ENCODE measurements at places on chromosomes 13 and 19.

GRCh38 chr13:70798385-70798784 lies 690.1 kb upstream of the KLHL1 start:
- no peak for DNase-seq

- no peak for DNase-seq
Observed at GRCh38 chr19:6062274-6062673, 48.0 kb downstream of the RFX2 start.

GRCh38 chr13:27533155-27533643 lies 82.8 kb upstream of the MTIF3 start:
- peak; percentile 42 for DNase-seq

GRCh38 chr13:72920097-72920496 lies 138.2 kb downstream of the PIBF1 start:
- DNase-seq, result no peak

GRCh38 chr13:45441633-45442032 lies 23.1 kb upstream of the COG3 start:
- DNase-seq, result no peak

DNA sequence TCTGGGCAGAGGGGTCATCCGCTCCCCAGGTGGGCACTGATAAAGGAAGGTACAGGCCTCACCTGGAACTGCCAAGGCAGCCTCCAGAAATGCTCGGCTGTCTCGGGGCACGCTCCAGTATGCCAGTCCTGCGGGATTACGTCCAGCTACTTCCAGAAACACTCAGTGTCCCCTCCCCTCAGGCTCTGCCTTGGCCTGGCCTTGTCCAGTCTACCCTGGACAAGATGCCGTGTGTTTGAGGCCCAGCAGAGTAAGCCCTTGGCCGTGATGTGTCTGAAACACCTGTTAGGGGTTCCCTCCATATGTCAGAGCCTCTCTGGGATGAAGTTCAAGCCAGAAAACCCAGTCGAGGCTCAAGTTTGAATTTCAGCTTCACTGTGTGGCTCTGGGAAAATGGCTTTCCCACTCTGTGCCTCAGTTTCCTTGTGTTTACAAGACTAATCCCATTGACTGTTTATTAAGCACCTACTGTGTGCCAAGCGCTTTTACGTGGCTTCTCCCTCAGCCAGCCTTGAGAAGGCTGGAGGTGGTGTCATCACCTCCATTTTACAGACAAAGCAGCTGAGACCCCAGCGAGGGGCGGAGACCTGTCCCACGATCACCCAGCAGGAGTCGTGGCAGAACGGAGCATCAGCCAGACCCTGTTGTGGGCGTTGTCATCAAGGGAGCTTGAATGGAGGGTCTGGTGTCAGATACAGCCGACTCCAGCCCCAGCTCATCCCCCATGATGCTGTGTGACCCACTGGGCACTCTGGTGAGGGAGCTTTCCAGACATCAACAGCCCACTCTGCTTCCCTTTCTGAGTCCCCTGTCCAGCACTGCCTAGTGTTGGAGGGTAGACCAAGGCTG lies 2.0 kb upstream of the PIK3R2 start:
- DNase-seq, result no peak

DNA sequence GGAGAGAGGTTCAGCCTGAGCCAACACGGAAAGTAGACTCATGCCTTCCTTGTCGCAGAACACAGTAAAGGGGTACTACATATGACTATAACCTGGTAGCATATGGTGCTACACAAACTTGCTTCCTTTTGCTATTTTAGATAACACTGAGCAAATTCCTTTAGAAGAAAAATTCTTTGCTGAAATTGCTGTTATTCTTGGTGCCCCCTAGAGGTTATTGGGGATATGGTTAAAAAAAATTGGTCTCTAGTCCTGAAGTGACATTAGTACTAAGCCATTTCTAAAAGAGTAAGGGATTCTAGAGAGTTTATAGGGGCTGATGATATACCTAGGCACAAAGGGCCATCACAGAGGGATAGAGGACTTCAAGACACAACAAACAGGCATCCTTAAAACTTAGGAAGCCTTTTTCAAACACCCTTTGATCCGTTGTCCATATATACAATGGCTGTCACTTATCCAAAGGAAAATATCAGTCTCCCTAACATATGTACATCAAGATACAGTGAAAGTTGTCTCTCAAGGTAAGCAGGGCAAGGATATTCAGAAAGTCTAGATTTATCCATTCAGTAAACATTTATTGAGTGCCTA lies 13.9 kb upstream of the HS6ST3 start:
- no peak for DNase-seq

- peak; percentile 16 for DNase-seq
Observed at GRCh38 chr13:91133941-91134802, 213.3 kb upstream of the MIR17HG start.

DNA sequence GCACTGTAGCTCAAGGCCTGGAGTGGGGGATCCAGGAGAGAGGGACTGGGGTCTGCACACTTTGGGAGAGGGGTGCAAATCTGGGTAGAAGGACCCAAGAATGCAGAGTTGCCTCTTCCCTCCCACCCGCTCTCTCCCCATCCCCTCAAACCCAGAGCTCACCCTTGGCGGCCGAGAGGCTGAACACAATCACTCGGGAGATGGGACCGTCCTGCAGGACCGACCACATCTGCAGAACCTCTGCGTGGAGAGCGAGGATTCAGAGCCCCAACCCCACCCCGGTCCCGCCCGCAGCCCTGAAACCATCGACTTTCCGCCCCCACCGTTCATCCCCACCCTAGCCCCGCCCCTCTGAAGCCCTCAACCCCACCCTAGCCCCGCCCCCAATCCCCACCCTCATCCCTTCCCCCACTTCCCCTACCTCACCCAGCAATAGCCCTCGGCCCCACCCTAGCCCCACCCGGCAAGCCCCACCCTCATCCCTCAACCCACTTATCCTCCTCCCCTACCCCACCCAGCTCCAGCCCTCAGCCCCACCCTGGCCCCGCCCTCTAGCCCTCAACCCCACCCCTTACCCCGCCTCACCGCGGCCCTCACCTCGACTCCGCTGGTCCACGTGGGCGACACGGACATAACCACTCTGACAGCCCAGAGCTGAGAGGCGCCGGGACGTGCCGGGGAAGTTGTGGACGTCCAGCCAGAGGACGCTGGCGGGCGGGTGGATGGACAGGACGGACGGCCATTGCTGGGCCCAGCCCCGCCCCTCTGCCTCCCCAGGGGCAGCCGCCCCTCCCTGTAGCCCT lies 4.1 kb downstream of the KPTN start:
- no peak for DNase-seq

GRCh38 chr13:97727991-97728390 lies 225.5 kb upstream of the IPO5 start:
- no peak for DNase-seq

DNA sequence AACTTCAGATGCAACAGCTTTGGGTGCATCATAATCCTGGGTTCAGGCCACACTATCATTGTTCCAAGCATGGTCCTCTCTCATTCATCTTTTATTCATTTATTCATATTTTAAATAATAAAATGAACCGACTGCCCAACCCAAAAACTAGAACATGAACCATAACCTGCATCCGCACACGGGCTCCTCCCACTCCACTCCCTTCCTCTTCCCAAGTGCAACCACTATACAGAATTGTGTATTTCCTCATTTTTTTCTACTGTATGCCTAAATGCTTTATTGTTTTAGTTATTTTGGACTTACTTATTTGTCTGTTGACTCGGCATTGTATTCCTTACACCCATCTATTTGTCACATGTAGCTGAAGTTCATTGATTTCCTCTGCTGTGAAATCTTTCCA lies 30.7 kb upstream of the POMP start:
- no peak for DNase-seq

DNA sequence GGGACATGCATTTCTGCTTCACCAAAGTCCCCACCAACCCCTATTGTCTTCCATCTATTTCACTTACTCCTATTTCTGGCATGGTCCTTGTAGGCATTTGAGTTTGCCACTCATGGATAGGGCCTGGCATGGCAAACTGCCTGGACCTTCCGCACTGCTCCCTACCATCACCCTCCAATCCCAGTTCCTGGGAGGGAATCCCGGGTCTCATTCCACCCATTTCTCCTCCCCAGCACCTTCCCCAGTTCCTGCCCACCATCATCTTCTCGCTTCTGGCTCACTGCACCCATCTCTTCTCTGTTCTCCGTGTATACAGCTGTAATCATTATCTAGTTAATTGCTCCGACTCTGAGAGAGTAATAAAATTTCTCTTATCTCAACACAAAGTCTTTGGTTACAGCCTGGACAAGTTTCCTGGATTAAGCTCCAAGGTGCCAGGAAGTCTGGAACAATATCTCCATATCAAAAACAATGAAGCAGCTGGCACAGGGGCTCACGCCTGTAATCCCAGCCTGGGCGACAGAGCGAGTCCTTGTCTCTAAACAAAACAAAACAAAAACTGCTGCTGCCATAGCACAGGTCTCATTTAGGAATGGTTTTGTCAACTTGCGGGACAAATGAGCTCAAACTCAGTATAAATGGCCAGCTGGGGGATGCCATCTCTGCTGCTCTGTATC lies 17.0 kb upstream of the COX7A1 start:
- DNase-seq, result no peak

DNA sequence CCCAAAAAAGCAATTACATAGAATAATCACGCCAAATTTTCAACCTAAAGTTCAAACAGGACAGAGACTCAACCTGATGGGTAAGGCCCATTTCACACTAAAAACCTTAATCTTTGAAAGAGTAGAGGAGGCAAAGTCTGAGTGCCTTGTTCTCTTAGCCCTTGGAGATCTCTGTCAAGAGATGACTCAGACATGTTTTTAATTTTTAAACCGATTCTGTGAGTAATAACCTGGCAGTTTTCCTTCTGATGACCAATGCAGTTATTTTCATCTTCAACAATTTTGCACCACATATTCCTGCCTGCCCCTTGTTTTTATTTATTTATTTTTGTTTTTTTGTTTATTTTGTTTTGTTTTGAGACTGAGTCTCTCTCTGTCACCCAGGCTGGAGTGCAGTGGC lies 11.5 kb upstream of the TNFSF9 start:
- DNase-seq, result no peak

DNA sequence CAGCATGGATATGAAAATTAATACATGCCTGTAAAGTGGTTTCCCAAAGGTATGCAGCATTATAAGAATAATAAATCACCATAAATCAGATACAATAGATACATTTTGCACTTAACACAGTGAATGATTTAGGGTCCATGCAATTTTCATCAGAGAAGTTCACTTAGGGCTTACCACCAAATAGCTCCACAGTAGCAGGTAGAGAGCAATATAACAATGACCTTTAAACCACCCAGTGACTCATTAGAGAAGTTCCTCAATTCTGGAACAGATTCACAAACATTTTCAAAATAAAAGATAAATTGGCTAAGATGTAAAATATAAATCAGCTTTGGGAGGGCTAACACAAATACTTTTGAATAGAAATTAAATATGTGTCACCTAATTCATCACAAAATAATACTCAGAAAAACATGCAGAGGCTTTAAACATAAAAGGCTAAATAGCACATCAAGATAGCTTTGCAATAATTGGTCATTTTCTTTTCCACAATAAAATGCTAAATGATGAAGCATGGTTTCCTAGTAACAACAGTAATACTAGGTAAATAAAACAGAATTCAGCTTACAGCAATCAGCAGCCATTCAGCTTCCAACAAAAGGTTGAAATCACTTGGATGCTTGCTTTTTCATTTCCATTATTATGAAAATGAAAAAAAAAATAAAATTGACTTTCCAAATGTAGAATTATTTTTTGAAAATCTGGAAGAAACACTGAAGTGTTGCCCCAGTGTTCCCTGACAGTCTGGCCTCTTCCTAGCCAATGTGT lies 84.3 kb upstream of the NBEA start:
- DNase-seq, result no peak

DNA sequence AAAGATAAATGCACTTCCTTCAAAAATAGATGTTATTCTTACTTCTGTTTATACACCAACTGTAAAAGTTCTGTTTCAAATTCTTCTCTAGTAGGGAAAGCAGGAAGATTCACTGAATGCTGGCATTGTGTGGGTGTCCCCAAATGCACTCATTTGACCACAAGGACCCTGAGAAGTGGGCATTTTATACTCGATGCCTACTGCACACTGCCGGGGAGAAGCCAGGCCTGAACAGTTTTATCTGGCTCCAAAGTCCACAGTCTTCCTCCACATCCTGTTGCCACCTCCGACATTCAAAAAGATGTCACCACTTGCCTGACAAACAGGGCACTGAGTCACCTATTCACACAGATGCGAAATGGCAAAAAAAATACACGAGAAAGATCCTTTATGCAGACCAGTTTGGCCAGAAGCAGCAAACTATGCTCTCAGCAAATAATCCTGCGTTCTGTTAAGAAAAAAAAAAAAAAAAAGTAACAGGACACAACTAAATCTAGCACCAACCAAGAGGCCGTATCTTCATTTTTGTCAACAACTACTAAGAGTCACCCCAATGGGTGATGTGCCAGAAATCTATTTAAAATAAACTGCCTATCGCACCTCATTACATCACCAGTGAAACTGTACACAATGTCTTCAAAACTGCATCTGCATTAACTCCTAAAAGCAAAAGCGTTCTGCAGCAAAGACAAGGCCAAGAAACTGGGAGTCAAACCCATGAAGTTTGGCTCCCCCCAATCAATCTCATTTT lies 6.2 kb downstream of the ZC3H4 start:
- no peak for DNase-seq

- DNase-seq, result no peak
Observed at GRCh38 chr13:35848336-35849255, 282.6 kb downstream of the DCLK1 start.

GRCh38 chr13:82688400-82688994 lies 1193.8 kb downstream of the SLITRK1 start:
- no peak for DNase-seq

- DNase-seq, result no peak
Observed at GRCh38 chr19:9671655-9672054, 3.2 kb downstream of the ZNF562 start.

Data from stimulated activated CD4-positive, alpha-beta T cell treated with anti-CD3 and anti-CD28 coated beads, Interleukin-4, amount 100 ng/mL, for 48 hours (primary cell).